ENCODE measurements at places on chromosomes 2 and 18.

DNA sequence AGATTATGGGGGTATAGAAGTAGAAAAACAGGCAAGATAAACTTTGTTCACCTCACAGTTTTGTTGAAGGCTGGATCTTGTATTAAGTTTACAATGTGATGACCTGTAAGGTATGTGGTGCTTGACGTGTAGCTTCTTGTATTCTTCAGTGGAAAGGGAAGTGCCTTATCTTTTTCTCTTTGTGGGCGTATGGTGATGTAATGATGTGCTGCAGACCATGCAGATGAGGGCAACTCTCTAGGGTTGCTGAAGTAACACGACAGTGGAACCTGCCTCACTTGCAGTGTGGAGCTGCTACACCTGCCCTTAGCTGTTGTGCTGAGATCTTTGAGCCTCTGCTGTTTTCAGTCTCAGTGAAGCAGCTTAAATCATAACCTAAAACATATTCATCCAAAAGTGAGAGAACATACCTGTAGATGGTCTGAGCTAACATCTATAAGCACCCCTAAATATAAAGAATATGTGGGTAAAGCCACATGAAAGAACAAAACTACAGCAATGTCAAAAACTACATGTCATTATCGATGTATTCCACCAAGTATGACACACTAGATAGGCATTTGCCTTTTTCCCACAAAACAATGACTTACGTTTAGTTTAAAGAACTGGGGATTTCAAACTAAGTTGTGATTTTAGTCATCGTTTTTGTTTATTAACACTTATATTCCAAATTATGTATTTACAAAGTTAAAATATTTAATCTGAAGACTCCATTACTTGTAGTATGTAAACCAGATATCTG is 1144.1 kb downstream of the CNTNAP5 start:
- no peak for ATAC-seq

DNA sequence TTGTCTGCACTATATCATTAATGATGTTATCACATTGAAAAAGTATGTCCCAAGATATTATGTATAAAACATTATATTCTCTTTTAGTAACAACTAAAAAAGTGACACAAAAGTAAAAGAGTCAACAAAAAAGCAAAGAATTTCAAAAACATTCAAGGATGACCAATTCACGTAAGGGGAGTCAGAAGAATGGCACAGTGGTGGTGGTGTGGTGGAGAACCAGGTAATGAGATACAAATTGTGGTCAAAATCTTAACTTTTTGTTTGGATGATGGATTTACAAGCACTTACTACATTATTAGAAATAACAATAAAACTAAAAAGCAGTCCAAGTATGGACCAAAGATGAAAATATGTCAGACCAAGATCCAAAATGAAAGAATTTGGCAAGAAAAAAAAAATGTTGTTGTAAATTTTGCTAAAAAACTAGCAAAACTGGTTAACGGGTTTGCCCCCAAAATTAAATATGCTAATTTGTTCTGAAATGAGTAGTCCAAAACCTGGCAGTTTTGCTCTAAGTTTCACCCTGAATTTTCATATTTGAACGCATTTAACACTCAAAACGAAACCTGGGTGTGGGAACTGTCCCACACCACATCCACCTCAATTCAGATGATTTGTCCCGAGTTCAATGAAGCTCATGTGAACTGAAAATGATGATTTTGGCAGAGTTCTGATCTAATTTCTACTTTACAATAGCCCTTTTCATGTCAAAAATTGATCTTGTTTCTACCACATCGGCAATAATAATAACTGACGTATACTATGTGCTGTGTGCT is 135.8 kb downstream of the IKZF2 start:
- no peak for ATAC-seq

DNA sequence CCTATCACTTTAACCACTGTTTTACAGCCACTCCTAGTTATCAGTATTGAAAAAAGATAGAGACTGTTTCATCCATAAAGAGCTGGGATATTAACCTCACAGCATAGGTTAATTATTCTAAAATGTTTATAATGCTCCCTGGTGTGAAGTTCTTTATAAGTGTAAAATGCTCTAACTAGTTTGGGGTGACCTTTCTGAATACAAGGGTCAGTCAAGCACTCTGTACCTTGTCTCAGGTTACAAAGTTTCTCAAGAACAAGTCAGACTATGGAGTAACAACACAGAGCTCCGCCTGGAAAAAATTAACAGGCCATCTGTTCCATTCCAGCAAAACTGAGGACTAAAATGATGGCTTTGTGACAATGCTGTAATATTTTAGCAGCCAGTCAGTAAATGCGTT is 107.4 kb downstream of the NOL4 start:
- ATAC-seq: no peak

- ATAC-seq: no peak
These were observed 173.8 kb upstream of the SIX3 start for GRCh38 chr2:44767691-44768090.

GRCh38 chr18:21115519-21116411 is 4.2 kb upstream of the ROCK1 start:
- ATAC-seq: peak; percentile 6

- ATAC-seq: no peak
These were observed 43.3 kb upstream of the CUL3 start for GRCh38 chr2:224628416-224628815.

DNA sequence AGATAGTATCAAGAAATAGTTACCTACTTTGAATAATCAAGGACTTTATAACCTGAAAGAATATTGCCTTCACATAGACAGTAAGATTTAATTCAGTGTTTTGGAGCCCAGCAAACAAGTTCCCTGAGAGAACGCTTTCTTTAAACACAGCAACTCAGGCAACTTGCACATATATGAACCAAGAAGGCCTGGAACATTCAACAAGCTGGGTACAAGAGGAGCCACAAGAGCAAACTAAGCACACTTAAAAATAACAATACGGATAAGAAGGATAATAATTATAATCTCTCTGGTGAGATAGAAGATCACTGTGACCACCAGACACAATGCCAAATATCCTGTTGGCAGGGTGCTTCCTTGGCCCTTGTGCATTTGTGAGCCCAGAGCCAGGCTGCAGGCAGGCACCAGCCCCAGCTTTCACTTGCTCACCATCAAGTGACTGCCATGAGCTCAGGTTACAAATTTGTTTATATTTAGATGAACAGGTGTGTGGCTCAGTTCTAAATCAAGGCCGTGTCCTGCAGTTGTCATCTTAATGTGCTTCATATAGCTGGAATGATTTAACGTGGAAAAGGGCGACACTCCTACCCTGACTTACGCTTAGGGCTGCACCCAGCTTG is 446.6 kb downstream of the IRS1 start:
- no peak for ATAC-seq

GRCh38 chr18:37419315-37419714 is 146.3 kb downstream of the CELF4 start:
- ATAC-seq: no peak

GRCh38 chr2:230925443-230925878 is 419 bp upstream of the GPR55 start:
- ATAC-seq: no peak

- ATAC-seq: no peak
These were observed 186.8 kb upstream of the FBXO11 start for GRCh38 chr2:48092846-48093803.

GRCh38 chr2:46313063-46313462 is 15.9 kb downstream of the EPAS1 start:
- ATAC-seq: no peak

- peak; percentile 87 for ATAC-seq
These were observed 680 bp upstream of the FHOD3 start for GRCh38 chr18:36296650-36297416.

GRCh38 chr18:12656938-12657683 is 796 bp downstream of the SPIRE1 start:
- ATAC-seq: peak; percentile 45

- peak; percentile 95 for ATAC-seq
These were observed 22.6 kb upstream of the ITGA6 start for GRCh38 chr2:172404824-172405223.

DNA sequence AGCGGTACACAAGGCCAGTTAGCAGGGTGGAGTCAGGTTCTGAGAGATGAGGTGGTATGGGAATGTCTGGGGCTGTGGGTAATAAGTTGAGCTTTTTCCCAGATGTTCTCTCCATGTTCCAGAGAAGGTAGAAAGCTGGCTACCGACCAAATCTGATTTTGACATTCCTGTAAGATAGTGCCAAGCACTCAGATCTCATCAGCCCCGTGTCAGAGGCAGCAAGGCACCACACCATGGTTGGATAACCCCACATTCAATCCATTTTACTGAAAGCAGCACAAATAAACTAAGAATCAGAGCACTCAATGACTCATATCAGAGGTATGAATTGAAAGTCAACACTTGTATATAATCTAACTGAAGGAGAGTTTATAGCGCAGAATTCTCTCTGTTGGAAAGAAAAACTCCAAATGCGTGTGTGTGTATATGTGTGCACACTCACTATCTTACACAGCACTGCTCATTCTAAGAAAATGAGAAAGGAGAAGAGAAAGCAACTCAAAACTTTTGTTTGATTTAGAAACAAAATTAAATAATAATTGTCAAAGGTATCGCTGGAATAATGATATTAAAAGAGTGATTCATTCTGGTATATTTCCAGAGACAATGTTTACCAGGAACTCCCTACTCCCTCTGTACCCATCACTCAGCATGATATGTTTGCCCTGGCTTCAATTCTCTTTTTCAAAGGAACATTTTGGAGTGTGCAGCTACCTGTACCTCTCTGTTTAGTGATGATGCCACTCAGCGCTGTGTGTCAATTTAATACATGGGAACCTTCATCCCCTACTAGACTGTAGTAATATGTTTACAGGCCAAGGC is 375.1 kb upstream of the ID2 start:
- peak; percentile 72 for ATAC-seq

DNA sequence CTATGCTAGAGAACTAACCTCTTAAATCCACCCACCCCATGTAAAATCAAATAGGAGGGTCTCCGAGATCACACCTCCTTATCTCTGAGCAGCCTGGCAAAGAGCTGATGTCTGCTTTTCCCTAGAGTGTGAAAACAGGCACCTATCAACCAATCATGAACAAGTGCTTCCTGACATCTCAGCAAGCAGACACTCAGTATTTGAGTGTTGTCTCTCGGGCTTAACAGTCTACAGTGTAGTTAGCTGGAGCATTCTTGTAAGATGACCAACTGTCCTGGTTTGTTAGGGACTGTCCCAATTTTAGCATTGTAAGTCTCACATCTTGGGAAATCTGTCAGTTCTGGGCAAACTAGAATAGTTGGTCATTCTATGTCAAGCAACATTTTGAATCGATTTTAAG is 26.4 kb downstream of the MARCHF4 start:
- no peak for ATAC-seq

DNA sequence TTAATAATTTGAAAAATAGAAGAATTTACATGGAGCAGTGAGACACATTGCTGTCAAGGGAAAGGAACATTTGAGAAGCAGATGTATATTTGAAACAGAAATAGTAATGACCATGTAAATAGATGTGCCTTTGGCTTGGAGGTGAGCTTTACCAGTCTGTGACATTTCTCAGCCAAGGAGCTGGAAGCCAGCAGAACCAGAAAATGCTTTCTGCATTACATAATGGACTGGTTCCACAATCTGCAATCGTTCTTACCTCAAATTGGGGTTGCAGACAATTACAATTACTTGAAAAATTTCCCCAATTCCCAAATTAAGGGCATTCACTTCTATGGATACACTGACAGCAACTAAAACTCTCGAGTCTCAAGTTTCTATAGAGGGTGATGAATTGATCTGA is 59.7 kb downstream of the HNMT start:
- ATAC-seq: no peak

DNA sequence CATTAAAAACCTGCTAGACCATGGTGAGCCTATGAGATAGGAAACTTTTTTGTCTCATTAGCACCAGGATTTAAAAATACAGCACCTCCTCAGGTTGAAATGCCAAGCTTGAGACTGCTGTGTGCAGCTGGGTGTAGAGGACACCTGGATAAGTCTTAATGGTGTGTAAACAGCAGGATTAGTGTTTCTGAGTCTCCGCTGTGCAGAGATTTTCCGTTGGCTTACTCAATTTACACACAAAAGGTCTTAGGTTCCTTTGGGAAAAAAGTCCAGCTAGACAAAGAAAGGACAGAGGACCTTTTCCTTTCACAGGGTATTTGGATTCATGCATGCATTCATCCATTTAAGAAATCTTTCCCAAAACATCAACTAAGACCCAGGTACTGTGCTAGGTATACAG is 168.1 kb downstream of the NRXN1 start:
- no peak for ATAC-seq

DNA sequence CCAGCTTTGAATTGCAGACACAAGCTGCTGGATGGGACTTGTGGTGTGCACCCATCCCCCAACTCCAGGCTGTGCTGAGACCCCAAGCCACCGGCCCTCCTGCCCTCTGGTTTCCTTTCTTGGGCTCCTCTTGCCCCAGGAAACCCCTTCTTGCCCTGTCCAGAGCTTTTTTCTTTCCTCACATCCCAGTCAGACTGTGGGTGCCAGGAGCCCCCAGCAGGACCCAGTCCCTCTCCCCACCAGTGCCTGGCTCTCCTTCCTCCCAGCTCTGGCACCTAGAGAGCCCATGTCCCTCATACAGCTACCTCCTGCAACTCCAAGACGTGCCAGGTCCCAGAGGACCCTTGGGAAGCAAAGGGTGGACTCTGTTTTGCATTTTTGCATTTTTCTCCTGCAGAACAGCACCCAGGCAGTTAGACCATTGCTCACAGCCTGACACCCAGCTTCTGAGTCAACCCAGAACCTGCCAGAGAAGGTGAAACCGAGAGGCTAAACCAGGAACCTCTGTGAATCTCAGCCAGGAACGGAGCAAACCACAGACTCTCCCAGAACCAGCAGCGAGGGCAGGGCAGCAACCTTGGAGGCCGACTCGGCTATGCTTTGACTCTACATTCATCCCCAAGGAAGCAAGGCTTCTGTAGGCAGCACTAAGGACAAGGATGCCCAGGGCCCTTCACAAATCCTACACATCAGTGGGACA is 221.1 kb downstream of the ANAPC1 start:
- no peak for ATAC-seq

- ATAC-seq: peak; percentile 33
These were observed 416.1 kb downstream of the RNF144A start for GRCh38 chr2:7333189-7333765.

DNA sequence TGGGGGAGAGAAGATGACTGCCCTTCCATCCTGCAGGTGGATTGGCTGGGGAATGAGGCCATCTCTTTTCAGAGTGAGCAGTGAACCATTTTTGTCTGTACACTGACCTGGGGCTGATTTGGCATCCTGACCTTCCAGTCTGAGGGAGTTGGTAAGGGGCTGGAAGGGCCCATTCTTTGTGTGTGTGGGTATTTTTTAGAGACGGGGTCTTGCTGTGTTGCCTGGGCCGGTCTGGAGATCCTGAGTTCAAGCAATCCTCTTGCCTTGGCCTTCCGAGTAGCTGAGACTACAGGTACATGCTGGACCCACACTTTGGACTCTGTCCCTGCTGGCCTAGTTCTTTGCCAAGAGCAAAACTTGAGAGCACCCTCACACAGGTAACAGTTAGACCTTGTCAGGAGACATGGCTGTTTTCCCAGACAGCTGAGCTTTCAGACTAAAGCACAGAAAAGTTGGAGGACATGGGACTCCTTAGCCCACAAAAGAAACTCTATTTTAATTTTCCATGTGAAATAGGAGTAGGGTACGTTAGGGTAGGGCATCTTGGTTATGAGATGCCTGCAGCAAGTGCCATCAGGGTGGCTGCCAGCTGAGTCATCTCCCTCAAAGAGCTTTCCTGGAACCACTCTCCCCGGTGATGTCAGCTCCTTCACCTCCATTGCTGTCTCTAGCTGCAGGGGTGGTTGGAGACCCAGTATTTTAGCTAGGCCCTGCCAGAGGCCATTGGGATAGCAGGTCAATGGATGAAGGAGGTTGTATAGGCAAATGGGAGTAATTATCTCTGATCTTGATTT is 60.7 kb downstream of the DGKD start:
- ATAC-seq: peak; percentile 54

GRCh38 chr2:197312186-197312585 is 1.6 kb upstream of the ANKRD44 start:
- no peak for ATAC-seq

- no peak for ATAC-seq
These were observed 109.5 kb downstream of the RAPGEF4 start for GRCh38 chr2:172845028-172845630.
